ENCODE measurements at places on chromosomes 16 and 17.
A peak's percentile ranks its signal among the peaks of the same experiment; 100 is the strongest.

DNA sequence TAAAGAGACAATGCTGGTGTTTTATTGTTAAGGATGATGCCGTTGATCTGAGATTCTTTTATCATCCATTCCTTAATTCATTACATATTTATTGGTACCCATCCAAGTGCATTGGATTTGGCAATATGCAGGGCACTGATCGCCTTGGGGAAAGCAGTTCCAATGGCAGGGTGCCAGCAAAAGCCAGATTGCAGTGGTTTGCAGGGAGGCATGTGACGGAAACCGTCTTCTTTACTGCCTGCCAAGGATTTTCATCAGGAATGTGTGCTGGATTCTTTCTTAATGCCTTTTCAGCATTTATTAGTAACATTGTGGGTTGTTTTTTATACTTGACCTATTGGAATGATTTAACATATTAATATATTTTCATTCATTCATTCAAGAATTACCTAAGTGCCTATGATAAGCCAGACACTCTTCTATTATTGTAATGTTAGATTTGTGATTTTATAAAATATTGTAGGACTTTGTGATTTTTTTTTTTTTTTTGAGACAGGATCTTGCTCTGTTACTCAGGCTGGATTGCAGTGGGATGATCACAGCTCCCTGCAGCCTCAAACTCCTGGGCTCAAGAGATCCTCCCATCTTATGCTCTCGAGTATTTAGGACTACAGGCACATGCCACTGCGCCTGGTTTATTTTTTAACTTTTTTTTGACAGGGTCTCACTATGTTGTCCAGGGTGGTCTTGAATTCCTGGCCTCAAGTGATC, 93.4 kb upstream of the TNRC6A start:
- DNase-seq = peak; percentile 52

- DNase-seq = no peak
Measured at GRCh38 chr16:67164599-67165061, at the start of gene HSF4. Gene HSF4 (plus strand): TSS chr16:67164745. CDS start chr16:67164812, 67 bp downstream.

GRCh38 chr17:68383443-68384321, 73.6 kb downstream of the WIPI1 start:
- no peak for DNase-seq

DNA sequence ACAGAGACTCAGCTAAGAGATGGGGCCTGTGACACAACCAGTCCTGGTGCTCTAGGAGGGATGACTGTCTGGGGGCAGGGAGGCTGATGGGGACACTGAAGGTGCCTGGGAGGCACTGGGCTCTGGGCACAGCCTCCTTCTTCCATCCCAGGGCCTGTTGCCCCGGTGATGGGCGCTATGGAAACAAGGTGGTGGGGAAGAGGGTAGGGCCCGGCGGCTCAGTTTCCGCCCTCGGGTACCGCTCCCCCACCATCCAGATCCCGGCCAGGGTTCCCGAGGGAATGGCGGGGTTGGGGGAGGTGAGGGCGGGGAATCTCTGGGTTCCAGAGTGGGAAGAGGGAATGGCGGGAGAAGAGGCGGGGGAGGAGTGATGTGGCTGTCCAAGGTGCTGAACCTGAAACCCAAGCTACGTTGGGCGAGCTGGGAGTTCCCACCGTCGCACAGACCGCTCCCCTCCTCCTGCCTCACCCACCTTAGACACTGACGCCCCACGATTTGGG, 981 bp downstream of the KCNH4 start:
- no peak for DNase-seq

- no peak for DNase-seq
Measured at GRCh38 chr17:43085474-43085873, 39.7 kb downstream of the BRCA1 start.

GRCh38 chr16:30352488-30353401, 2.4 kb downstream of the CD2BP2 start:
- no peak for DNase-seq

DNA sequence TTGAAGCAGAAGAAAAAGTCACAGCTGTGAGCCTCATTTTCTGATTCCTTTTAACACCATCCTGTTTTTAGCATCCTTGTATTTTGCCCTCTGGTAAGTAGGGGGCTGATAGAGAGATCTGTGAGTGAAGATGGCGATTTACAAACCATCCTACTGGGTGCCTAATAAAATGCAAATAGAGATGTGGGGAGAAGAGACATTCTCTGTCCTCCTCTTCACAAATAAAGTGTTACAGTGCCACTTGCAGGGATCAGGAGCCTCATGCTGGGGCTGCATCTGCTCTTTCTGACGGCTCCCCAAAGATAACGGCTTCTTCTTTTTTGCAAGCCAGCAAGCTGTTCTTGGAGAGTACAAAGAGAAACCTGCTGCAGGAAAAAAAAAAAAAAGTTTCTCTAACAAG, 418.6 kb downstream of the TOX3 start:
- no peak for DNase-seq

GRCh38 chr16:47129755-47130435, 13.8 kb downstream of the NETO2 start:
- no peak for DNase-seq

- peak; percentile 18 for DNase-seq
Measured at GRCh38 chr17:82414548-82415281, 3.4 kb upstream of the HEXD start.

DNA sequence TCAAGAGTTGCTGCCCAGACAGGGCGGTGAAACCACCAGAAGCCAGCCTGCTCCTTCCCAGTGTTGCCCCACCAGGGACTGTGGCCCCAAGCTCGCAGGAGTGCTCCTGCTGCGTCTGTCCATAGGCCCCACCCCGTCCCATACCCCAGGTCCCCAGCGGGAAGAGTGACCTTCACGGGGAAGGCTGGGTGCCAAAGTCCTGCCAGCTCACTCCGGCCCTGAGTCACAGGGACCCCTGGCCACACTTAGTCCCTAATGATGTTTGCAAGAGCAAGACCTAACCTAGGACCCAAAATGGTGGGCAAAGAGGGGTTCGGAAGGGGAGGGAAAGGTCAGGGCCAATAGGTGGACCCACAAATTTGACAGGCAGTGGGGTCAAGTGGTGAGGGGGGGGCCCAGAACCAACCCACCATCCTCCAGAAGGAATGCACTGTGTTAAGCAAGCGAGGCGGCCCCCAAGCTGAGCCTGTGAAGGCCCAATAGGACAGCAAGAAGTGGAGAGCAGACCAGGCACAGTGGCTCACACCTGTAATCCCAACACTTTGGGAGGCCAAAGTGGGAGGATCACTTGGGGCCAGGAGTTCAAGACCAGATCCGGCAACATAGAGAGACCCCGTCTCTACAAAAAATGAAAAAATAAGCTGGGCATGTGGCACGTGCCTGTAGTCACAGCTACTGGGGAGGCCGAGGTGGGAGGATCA, 3.3 kb downstream of the DOK4 start:
- DNase-seq = no peak

DNA sequence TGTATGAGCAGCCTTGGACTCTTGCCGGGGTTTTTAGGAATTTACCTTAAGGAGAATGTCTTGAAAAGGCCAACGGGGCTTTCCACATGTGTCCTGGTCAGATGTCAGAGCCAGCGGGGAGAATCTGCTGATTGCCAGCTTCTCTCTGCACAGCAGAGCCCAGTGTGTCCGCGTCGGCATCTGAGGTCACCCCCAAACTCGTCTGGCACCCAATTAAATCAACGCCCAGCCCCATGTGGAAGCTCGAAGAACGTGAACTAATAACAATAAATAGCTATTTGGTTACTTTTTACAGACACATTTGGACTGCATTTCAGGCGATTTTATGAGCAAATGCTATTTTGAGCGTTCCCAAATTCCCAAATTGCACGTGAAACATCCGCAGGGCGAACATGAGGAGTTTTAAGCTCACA, 303.5 kb downstream of the FOXL1 start:
- no peak for DNase-seq

DNA sequence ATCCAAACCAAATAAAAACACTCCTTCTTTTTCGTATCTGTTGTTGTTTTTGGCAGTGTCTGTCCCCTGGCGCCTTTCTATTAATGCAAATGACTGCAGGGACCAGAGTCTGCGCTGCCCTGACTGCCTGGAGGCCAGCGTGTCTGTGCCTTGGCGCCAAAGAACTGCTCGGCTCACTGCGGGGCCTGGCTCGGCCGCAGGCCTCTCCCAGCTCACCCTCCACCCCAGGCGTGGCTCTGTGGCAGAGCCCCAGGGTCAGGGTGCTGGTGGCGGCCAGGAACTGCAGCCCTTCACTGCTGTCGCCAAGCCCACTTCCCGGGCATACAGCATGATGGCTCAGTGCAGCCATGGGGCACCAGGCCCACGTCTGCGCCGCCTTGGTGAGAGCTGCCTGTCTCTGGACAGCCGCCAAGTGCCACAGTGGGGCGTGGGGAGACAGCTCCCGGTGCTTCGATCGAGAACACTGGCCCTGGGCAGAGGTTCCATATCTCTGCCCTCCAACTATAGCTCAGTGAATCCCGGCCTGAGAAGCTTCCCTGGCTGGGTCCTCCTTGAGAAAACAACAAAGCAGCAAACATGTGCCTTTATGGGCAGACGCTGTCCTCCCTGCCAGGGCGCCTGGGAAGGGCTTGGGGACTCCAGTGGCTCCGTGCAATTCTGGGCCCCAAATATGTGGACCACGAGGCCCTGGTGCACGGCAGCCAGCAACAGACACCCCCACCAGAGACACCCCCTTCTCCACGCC, 11.1 kb downstream of the CANT1 start:
- DNase-seq = no peak
